ENCODE measurements at places on chromosomes 2 and 18. TPM values are rescaled to one million over a fixed set of nuclear protein-coding genes. Genes with fewer than 3 reads are reported as not detected.

PRKAG3 gene
- total RNA-seq, result not detected

DNA sequence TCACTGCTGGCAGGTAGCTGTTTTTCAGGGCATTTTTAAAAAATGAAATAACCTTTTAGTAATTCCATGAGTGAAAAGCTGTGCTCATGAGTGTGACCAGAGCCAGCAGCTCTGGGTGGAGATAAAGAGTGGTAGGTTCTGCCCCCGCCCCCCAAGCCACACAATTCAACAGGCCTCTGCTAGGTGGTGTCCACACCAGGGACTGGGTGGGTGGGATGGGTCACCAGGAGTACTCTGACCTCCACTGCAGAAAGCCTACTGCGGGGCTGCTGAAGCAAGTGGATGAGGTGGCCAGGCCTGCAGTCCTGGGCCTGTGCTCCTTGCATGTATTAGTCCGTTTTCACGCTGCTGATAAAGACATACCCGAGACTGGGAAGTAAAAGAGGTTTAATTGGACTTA lies 15.3 kb downstream of the PARD6G start:
- H3K4me3 ChIP-seq, result no peak overlapping the region
- no peak for DNase-seq
- no peak overlapping the region for H3K27ac ChIP-seq
- H3K27me3 ChIP-seq, result no peaks in the 10 kb centered on the region

- no peaks in the 10 kb centered on the region for H3K36me3 ChIP-seq
- no peak for DNase-seq
- no peaks in the 10 kb centered on the region for H3K27me3 ChIP-seq
These were observed 90.9 kb upstream of the SETBP1 start for GRCh38 chr18:44589693-44590355.

GRCh38 chr18:25038261-25038660 lies 313.7 kb downstream of the ZNF521 start:
- no peaks in the 10 kb centered on the region for H3K36me3 ChIP-seq
- H3K4me1 ChIP-seq, result peaks cover 16% of the 10 kb centered on the region
- no peak overlapping the region for H3K4me3 ChIP-seq
- DNase-seq, result no peak
- H3K27ac ChIP-seq, result no peak overlapping the region
- peaks cover 86% of the 10 kb centered on the region for H3K27me3 ChIP-seq

Data from progenitor cell of endocrine pancreas (in vitro differentiated cells).